Stimulated activated CD4-positive, alpha-beta T cell treated with anti-CD3 and anti-CD28 coated beads, Interleukin-4, amount 100 ng/mL, for 24 hours (primary cell): ENCODE measurements at places on chromosomes 12 and 14.

DNA sequence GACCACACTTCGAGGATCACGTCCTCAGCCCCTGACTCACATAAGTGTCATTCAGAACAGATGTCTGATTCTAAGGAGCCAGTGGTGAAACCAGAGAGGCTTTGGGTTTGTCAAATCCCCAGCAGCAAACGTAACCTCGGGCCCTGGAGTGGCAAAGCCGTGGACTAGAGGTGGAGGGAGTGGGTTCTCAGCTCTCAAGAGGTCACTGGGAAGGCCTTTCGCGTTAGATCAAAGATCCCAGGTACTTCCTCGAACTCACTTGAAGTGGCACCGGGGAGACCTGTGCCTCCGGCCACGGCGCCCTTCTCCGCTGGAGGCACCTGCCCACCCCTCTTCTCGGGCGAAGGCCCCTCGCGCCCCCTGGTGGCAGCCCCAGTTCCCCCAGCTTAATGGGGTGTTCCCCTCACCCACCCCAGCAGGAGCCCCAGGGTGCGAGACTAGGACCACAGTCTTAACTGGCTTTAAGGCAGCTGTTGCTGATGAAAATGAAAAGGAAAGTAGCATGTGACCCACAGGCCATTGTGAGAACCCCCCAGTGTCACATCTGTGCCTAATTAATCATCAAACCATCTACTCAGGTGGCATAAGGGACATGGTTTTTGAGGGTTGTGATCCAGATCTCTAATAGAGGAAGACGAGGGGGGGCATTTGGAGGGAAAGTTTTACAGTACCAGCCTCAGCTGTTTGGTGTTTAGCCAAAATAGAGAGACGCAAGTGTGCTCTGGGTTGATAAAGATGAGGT lies 672 bp upstream of the ESR2 start:
- DNase-seq = peak; percentile 86

DNA sequence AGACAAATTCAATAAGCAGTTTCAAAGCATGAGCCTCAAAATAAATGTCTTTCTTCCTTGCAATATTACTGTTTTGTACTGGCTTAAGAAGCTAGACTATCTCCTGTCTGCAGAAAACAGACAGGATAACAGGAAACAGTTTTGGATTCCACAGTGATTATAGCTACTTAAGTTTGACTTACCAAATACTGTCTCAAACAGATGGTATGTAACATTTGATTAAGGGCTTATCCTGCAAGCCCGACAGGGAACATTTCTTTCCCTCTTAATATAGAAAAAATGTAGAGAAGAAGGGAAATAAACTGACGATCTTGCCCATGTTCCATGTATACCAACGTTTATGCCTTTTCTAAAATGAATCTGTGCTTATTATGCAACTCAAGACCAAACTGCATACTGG lies 179.9 kb upstream of the EEA1 start:
- DNase-seq = no peak

DNA sequence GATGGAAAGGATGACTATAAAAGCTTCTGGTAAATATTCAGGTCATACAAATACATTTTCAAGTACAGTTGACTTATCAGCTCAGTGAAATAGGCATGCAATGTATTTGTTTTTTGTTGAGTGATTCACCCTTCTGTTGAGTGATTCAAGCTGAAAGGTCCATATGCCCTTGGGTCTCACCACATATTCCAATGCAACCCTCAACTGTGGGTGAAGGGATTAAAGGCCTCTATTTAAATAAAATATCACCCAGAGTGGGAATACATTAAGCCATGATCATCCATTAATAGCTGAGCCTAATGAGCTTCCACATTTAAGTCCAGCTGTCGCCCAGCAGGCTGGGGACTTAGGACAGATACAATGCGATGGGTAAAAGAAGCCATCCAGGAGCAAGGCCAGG lies 120.2 kb downstream of the CRACR2A start:
- no peak for DNase-seq

GRCh38 chr14:99677231-99678140 lies 6.6 kb upstream of the CYP46A1 start:
- no peak for DNase-seq

DNA sequence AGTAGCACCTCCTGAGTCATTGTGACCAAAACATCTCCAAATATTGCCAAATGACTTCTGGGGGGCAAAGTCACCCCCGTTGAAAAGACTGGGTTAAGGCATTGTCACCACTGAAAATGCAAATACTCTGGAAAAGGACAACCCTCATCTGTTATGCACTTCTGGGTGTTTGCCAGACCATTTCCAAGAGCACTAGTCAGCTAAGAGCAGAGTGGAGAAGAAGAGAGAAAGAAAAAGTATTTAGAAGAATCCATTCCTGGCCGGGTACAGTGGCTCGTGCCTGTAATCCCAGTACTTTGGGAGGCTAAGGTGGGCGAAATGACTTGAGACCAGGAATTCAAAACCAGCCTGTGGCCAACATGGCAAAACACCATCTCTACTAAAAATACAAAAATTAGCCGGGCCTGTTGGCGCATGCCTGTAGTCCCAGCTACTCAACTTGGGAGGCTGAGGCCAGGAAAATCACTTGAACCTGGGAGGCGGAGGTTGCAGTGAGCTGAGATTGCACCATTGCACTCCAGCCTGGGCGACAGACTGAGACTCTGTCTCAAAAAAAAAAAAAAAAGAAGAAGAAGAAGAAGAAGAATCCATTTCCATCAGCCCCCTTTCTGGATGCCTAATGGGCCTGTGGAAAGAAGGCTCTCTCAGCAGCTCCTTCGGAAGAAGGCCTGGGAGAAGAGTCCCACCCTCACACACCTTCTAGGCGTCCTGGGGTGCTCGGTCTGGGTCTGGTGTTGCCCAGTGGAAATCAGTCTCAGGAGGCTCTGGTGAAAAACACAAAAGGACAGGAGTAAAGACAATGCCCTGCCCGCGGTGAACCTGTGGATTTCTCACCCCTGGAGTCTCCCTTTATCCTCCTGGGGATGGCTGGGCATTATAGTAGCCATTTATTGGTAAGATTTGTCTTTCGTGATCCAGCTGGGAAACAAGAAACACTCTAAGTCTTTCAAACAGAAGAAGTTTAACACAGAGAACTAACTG lies 3.5 kb upstream of the LTBR start:
- DNase-seq = no peak

DNA sequence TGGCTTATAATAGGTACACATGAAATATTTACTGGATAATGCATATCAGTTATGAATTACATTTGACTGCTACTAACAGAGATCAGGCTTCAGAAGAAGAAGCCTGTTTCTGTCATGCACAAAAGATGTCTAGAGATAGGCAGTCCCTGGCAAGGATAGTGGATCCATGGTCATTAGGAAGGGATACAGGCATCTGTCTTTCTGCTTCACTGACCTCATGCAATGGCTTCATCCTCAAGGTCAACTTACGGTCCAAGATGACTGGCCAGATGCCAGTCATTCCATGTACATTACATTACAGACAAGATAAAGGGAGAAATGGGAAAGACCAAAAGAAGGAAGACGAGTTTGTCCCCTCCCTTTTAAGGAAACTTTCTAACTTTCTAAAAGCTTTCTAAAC lies 94.0 kb downstream of the NUAK1 start:
- DNase-seq = no peak

DNA sequence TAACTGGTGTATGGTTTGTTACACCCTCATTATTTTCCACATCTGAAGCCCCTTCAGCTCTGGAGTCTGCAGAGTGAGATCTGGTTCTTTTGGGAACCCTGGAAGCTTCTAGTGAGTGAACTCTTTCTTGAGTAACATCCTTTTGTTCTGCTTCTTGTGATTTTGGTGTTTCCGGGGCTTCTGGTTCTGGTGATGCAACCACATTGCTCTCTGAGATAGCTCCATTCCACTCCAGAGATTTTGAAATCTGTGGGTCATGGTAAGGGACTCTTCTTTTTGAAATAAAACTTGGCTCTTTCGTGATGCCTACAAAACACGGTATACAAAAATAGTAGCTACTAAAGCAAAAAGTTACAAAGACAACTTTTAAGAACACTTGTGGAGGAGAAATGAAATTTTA lies 5.4 kb downstream of the MDM1 start:
- DNase-seq = no peak

DNA sequence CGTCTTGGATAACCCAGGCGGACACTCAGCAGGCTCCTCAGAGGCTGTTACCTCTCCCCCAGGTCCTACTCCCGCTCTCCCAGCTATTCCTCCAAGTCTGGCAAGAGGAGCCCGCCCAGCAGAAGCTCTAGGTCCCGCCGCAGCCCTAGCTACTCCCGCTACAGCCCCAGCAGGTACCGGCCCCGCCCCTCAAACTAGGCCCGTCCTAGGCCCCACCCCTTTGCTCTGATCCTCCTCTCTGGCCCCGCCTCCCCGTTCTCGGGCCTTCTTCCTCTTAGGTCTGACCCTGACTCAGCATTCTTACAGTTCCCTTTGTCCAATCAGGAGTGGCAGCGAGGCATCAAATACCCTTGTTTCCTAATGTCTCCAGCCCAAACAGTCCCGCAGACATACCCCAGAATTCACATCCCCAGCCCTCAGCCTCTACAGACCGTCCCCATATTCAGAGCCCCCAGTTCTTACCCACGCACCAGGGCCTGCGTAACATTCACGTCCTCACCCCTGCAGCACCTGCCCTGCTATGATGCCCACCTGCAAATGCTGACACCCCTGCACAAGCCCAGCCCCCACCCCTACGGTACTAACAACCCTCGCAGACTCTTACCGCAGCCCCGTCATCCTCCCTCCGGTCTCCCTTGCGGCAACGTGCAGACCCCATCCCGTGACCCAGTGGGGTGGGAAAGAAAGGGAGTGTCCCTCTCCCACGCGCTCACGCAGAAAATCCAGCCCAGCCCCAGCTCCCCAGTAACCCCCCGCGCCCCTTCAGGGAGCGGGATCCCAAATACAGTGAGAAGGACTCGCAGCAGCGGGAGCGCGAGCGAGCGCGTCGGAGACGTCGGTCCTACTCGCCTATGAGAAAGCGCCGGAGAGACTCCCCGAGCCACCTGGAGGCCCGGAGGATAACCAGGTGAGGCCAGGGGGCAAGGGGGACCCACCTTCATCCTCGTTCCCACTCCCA lies 25.0 kb upstream of the HSPB8 start:
- no peak for DNase-seq

DNA sequence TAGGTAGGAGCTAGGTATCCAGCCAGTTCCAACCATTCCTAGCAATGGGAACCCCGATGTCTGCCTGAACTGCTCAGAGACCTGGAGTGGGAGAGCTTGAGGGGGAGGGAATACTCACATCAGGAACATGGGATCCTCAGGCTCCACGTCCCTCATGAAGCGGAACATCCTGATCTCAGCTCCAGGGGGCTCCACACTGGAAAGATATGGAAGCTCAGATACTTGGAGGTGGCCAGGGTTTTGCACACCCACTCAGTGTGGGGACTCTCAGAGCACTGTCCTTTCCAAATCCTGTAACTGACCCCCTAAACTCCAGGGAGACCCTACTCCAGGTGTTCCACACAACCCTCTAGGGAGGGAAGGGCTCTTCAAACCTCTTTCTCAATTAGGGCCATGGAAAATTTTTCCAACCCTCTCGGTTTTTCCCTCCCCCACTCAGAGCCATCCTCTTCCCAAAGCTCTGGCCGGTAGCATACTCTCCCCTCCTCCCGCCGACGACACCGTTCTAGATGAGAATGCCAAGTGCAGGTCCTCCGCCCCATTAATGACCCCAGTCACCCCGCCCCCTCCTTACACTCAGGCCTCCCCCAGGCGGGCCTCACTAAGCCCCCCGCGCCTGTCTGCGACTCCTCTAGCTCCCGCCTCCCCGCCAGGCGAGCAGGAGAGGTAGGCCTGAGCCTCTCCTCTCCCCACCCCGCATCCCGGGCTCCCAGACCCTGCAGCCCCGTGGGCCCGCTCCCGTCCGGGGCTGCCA lies 597 bp downstream of the MLF2 start:
- peak; percentile 32 for DNase-seq

DNA sequence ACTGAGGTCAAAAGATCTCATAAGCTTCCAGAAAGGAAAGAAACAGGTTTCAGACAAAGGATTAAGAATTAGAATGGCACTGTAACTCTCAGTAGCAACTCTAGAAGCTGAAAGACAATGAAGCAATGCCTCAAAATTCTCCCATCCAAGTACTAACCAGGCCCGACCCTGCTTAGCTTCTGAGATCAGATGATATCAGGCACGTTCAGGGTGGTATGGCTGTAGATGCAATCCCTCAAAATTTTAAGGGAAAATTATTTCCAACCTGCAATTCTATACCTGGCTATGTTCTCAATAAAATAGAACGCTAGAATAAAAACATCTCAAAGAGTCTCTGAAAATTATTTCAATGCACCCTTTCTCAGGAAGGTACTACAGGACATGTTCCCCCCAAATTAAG lies 19.6 kb downstream of the NOXRED1 start:
- DNase-seq = no peak

DNA sequence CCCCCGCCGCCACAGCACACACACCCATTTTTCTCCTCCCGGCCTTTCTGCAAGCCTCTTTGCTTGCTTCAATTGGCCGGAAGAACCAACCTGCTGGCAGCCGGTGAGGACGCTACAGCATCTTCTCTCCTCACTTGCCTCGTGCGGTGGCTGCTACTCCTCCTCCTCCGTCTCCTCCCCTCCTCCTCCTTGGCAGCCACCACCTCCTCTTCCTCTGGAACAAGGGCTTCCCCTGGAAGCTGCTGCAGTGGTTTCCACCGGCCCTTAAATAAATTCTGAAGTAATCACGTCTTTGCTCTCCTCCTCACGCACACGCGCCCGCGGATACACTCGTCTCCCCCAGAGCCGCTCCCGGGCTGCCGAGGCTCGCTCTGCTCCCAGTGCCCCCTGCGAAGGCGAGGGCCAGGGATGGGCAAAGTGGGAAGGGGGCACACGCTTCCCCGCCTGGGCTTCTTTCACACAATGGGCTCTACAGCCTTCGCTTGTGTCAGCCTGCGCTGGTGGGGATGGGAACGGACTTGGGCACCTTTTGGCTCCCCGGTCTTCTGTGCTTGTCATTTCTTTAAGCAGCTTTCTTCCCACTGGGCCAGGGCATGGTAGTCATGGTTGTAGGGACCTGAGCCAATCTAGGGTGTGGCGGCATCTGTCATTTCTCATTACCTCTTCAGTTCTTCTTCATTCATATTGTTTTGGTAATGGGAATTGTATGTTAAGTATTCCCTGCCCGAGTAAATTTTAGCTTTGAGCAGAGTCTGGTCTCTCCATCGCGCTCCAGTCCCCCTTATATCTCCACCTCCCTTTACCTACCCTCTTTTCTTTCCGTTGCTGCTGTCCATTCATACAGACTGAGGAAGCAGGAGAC lies at the start of gene PPFIA2:
Gene PPFIA2, minus strand, starts transcription at position 161 of the 862 bp plus-strand sequence.
- no peak for DNase-seq
